ACHN (cell line): ENCODE measurements at places on chromosomes 2 and 18.

- no peak for DNase-seq
Observed at GRCh38 chr2:108634011-108634410, 85.3 kb upstream of the RANBP2 start.

DNA sequence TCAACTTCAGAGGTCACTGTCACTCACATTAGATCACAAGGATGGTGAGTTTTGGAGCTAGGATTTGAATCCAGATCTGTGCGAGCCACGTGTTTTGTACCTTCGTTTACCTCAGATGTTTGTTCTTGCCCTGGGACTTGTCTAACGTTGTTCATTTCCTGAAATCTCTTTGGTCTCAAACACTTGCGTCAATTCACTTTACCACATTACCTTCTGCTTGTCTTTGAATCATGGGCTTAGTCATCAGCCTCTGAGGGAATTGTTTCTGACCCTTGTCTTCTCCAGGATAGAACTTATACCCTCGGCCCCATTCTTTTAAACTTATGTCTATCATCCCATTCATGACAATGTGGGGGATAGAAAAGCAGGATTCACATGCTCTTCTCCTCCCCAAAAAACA is 282.7 kb downstream of the DCDC2C start:
- no peak for DNase-seq

GRCh38 chr2:161421686-161422085 is 5.6 kb downstream of the TBR1 start:
- no peak for DNase-seq

DNA sequence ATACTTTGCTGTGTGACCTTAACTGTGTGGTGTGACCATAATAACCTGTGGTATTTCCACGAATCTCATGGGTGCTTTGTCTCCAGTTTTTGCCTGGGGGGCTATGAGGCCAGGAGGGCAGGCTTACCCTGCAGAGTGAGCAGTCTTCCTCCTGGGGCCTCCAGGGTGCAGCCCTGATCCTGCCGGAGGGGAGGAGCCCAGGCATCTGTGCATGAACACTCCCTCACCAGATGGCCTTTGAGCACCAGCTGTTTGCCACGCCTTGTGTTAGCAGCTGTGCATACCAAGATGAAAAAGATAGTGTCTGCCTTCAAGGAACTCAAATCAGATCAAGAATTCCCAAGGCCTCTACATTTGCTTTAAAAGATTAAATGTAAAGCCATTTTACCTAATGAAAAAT is 75.0 kb upstream of the RBM44 start:
- DNase-seq, result no peak

DNA sequence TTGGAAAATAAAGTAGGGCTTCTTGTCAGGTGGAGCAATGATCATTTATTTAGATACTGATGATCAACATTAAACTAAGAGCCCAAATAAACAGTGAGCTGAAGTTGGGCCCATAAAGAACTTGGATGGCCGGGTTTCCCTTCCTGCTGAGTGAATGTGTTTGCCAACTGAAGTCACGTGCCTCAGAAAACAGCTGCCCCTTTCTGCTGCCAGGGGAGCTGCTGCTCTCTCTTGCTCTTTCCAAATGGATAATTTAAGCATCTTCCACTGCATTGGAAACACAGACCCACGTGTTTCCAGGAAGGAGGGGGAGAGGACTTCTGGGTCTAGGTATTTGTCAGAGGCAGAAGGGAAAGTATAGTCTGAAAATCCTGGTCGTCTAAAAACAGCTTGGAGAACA is 22.9 kb upstream of the NCKAP5 start:
- DNase-seq, result no peak

DNA sequence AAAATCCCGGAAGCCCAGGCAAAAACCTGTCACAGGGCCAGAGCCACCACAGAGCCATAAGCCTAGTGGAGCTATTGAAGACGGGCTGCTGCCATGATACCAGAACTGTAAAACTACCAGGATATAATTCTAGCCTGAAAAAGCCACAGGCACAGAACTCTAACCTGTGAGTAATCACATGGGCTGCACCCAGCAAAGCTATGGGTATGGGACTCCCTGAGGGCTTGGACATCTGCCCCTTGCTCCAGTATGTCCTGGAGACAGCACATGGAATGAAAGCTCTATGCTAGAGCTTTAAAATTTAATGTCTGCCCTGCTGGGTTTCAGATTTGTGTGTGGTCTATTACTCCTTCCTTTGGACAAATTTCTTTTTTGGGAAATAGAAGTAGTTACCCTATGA is 2183.6 kb upstream of the CELF4 start:
- no peak for DNase-seq

DNA sequence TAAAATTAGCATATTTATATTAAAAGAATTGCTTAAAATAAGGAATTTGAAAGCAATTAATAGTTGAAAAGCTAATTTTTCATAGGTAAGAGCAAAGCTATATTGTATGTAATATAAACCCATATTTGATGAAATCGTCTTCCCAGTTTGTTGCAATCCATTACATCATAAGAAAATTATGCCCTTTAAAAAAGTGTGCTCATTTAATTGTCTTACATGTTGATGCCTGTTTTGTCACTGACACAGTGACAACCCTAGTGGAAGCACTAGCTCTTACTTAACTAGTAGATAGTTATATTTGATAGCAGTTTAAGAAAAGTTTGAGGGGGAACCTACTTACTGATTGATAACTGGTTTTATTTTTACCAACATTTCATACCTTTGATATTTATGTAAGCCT is 30.0 kb upstream of the IL18RAP start:
- no peak for DNase-seq

- no peak for DNase-seq
Observed at GRCh38 chr2:159217676-159218075, 68.8 kb downstream of the WDSUB1 start.

- DNase-seq, result no peak
Observed at GRCh38 chr2:6212491-6212890, 520.3 kb downstream of the SOX11 start.

- DNase-seq, result no peak
Observed at GRCh38 chr2:29105375-29105774, 9.8 kb upstream of the CLIP4 start.
